ENCODE measurements at places on chromosomes 11 and 22.

DNA sequence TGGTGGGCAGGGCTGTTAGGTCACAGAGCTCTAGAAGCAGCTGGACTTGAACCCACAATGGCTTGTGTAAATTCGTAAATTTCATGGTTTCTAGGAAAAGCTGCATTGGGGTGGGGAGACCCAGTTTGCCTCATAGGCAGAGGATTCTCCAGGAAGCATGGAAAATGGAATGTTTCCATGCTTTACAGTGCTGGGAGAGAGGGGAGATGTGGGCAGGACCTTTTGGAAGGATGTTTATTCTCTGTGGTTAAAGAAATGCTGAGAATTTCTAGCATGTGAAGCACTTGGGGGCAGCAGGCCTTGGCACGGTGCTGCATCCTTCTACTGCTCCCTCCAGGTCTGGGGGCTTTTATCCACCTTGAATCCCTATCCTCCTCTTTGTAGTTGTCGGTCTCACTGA, 46.3 kb downstream of the TRAF6 start:
- no peak for DNase-seq

DNA sequence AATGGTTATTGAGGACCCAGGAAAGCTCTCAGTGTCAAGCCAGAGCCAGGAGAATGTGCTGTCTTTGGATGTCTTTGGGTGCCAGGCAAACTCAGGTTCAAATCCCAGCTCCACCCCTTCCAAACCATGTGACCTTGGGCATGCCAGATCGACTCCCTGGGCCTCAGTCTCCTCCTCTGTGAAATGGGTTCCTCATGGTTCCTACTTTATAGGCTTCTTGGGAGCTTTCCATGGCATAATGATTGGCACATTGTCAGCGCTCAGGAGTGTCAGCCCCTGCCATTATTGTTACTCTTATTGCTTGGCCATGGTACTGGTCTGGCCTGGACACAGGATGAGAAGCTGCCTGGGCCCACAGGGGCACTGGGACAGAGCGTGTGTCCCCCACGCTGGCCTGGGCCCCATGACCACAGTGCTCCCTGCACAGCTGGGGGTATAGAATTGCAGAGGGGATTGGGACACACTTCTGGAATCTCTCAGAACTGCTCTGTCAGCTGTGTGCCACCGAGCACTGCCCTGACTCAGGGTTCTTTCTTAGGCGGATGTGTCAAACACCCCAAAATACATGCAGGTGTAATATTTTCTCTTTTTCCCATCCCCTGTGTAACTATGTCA, 37.6 kb upstream of the CRYBB3 start:
- no peak for DNase-seq

DNA sequence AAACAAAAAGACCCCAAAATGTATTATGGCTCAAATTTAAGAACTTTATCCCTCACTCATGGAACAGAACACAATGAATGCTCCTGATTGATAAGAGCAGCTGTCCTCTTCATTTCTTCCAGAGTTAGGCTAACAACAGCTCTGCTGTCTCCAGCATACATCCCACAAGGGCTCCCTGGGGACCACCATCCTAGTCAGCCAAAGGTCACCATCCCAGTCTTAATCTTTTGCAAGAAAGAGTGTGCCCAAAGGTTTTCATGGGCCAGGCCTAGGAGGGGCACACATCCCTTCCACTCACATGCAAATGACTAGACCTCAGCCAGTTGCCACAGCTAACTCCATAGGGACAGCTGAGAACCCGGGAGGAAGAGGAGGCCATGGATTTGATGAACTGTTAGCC, 555.3 kb downstream of the BUD13 start:
- no peak for DNase-seq

- no peak for DNase-seq
Measured at GRCh38 chr11:70502677-70503467, 104.5 kb downstream of the CTTN start.

- DNase-seq, result no peak
Measured at GRCh38 chr11:35056391-35057093, 82.4 kb upstream of the CD44 start.

- no peak for DNase-seq
Measured at GRCh38 chr11:11382858-11383532, 29.9 kb upstream of the CSNK2A3 start.

DNA sequence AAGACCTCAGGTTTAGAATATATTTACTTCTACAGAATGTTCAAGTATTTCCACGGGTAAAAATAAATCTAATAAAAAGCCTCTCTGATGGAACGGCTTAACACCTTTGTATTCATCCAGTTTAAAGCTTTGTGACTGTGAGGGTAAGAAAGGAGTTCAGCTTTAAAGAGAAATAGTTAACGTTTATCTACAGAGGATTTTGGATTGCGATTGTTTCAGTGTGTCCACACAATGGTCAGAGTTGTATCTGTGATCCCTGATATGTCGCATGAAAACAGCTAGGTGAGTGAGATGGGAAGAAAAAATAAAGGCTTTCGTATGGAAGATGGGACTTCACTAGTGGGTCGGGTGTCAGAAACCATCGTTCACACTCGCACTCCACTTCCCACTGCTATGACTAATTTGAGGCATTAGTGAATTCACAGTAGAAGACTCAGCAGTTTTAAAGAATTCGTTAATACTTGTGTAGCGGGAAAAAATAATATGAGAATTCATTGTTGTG, 1.6 kb downstream of the APLP2 start:
- DNase-seq, result peak; percentile 44

GRCh38 chr11:12901874-12902481, 107.1 kb upstream of the RASSF10 start:
- no peak for DNase-seq

GRCh38 chr11:116544721-116545120, 228.1 kb downstream of the BUD13 start:
- no peak for DNase-seq

- no peak for DNase-seq
Measured at GRCh38 chr11:26326793-26327400, 5.0 kb upstream of the ANO3 start.

- peak; percentile 77 for DNase-seq
Measured at GRCh38 chr22:37457093-37457893, 28.9 kb downstream of the MFNG start.

GRCh38 chr22:32031466-32031865, 11.6 kb upstream of the SLC5A1 start:
- no peak for DNase-seq

- no peak for DNase-seq
Measured at GRCh38 chr11:33674035-33674814, 26.4 kb downstream of the C11orf91 start.

DNA sequence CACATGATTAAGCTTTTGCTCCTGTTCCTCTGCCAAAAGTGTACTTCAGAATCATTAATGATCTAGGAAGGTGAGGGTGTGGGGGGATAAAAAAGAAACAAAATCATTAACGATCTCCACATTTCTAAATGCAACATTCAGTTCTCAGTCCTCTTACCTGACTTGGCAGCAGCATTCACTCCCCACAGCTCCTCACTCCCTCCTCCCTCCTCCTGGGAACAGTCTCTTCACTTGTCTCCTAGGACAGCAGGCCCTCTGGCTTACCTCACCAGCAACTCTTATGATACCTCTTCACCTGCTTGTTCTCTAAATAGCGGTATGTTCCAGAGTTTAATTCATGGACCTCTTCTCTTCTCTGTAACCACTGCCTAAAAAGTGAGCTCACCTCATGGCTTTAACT, 56.5 kb upstream of the APOA1 start:
- no peak for DNase-seq

DNA sequence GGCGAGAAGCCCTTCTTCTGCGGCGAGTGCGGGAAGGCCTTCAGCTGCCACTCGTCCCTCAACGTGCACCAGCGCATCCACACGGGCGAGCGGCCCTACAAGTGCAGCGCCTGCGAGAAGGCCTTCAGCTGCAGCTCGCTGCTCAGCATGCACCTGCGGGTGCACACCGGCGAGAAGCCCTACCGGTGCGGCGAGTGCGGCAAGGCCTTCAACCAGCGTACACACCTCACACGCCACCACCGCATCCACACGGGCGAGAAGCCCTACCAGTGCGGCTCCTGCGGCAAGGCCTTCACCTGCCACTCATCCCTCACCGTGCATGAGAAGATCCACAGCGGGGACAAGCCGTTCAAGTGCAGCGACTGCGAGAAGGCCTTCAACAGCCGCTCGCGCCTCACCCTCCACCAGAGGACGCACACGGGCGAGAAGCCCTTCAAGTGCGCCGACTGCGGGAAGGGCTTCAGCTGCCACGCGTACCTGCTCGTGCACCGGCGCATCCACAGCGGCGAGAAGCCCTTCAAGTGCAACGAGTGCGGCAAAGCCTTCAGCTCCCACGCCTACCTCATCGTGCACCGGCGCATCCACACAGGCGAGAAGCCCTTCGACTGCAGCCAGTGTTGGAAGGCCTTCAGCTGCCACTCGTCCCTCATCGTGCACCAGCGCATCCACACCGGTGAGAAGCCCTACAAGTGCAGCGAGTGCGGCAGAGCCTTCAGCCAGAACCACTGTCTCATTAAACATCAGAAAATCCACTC, 12.2 kb downstream of the ZNF74 start:
- DNase-seq, result no peak

- DNase-seq, result no peak
Measured at GRCh38 chr22:48488611-48489511, 1338.8 kb downstream of the BRD1 start.

- DNase-seq, result peak; percentile 15
Measured at GRCh38 chr22:39146256-39147101, 6.0 kb downstream of the CBX7 start.

GRCh38 chr11:17076517-17077239, 789 bp downstream of the RPS13 start:
- DNase-seq, result peak; percentile 37

- DNase-seq, result no peak
Measured at GRCh38 chr11:44199298-44199697, 103.8 kb downstream of the EXT2 start.

DNA sequence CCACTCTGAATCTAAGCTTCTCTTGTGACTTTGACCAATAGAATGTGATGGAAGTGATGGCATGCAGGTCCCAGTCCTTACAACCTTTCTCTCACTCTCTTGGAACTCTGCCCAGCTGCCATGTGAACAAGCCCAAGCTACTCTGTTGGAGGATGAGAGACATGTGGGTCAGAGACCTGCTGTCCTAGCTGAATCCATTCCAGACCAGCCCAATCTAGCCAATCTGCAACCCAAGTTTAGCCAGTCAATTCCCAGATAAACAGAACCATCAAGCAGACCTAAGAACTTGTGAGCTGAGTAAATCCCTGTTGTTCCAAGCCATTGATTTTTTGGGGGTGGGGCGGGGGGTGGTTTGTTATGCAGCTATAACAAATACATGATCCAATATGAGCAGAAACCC, 69.2 kb upstream of the GRK3 start:
- peak; percentile 19 for DNase-seq

DNA sequence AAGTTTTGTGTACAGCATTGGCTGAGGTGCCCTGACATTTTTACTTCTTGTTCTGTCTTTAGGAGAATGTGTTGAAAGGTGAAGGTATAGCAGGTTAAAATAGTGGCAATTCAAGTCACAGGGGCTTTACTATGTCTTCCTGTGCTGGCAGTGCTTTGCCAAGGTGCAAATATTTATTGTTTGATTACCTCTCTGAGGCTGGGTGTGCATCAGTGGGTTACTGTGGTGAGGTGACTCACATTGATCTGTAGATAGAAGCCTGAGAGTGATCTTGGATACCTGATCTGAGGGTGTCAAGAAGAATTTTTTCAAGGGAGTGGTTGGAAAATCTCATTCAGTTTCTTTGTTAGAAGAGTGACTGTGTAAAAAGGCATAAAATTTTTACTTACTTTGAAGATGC, 90.0 kb downstream of the ARHGAP42 start:
- no peak for DNase-seq
